ENCODE measurements at places on chromosomes 2 and 18.

DNA sequence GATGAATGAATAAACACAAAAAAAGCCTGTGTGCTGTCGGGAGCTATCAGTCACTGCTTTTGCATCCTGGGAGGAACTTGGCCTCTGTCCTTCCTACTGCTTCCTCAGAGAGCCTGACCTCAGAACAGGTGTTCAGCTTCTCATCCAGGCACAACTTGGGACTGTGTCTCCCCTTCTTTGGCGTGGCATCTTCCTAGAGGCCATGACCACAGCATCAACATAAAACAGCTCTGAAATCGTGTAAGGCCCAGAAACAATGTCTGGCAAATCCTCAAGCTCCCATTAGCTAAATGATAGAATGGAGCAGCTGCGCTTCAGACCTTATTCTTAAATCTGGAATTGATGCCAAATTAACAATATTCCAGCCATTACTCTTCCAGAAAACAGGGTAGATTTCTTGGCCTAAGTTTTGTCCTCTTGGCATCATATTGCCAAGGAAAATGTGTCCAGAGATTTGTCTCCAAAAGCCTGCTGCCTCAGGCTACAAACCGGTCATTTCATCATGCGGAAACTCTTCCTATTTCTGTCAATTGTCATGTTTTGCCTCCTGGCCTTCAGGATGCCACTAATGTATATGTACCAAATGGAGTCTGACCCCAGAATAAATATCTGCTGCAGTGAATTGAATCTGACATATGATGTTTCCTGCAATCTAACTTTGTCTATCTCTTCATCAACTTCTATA is 53.2 kb upstream of the RAB27B start:
- no peak for DNase-seq

DNA sequence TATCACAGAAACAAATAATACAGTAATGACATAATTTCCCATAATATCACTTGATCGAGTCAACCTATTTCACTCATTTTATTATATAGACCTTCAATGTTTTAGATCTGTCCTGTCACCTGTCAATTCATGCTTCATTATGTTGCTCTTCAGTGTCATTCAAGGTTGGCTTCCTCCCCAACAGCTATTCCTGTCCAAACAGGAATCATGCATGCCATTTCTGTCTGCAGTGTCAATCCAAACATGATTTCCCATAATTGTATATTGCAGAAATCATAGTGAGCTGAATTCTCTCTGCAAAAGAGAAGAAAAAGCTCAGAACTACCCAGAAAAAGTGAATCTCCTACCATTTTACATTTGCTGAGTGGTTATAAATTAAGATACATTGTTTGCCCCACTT is 628.6 kb downstream of the NR4A2 start:
- no peak for DNase-seq

GRCh38 chr2:10400568-10400977 is 47.6 kb downstream of the ODC1 start:
- DNase-seq, result no peak

- DNase-seq, result no peak
Measured at GRCh38 chr2:164898475-164898874, 56.9 kb downstream of the SLC38A11 start.

- no peak for DNase-seq
Measured at GRCh38 chr2:56565143-56565542, 381.4 kb downstream of the CCDC85A start.

- no peak for DNase-seq
Measured at GRCh38 chr2:231616296-231616695, 23.6 kb downstream of the TEX44 start.

- DNase-seq, result no peak
Measured at GRCh38 chr2:216714376-216714775, 19.0 kb upstream of the IGFBP5 start.

Data from GOT3 (cell line).